NCI-H1105 (cell line): ENCODE measurements at places on chromosomes 13 and 19.

GRCh38 chr13:85590231-85590931 is 208.8 kb downstream of the SLITRK6 start:
- DNase-seq = no peak

DNA sequence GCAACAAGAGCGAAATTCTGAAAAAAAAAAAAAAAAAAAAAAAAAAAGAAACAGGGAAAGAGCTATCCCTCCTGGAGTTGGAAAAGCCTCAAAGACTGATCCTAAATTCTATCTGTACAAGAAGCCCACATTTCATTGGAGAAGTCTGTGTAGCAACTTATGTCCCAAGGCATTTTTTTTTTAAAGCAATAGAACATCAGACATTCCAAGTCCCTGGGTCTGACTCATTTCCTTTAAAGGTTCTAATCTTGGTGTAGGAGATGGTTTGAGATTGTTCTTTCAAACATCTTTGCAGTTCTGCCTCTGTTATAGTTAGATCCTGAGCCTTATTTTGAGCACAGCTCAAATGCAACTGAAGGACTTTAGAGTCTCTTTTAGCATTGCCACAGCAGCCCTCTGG is 706.5 kb upstream of the MIR17HG start:
- DNase-seq = no peak

DNA sequence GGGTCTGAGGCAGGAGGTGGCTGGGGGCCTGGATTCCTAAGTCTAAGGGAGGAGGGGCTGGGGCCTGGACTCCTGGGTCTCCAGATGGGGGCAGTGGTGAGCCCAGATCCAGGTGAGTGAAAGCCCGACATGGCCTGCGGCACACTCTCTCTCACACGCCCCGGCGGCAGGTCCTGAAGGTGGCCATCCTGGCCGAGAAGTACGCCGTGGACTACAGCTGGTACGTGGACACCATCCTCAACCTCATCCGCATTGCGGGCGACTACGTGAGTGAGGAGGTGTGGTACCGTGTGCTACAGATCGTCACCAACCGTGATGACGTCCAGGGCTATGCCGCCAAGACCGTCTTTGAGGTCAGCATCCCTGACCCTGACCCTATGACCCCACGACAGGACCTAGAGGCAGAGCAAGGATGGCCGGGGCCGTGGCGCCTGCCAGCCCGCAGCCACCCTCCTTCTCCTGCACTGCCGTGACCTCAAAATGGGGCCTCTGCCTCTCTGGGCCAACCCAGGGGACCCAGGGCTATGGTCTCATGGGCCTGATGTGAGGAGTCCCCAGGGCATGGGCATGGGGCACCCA is 13.2 kb downstream of the FUZ start:
- no peak for DNase-seq

- DNase-seq = no peak
These were observed 473.7 kb downstream of the EFNB2 start for GRCh38 chr13:106061781-106062180.

DNA sequence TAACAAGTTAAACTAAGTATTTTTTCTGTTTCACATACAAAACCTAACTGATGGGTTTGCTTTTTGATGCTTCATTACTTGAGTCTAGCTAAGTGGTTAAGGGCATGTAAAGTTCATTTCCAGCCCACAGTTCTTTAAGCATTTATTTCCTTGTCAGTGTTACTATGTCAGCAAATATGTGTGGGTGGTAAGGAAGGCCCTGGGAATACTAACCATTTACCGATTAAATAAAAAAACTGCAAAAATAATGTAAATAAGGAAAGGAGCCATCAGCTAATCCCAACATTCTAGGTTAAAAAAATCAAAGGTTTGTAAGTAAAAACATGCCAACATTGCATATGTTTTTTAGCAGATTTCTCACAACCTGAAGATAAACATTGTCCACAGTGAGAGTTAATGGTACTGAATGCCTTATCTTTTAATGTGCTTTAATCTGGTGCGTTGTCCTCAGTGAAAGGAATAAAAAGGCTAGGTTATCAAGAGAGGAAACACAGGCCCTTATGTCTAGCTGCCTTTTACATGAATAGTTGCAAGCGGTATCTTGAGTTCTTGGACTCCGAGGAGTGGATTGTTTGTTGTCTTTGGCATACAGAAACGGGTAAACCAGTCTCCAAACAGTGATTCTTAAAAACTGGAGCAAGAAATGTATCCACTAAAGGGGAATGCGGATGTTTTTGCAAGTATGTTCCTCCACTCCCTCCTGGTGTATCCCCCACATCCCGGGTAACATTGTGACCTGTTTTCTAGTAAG is 949.6 kb upstream of the SLC10A2 start:
- DNase-seq = no peak

DNA sequence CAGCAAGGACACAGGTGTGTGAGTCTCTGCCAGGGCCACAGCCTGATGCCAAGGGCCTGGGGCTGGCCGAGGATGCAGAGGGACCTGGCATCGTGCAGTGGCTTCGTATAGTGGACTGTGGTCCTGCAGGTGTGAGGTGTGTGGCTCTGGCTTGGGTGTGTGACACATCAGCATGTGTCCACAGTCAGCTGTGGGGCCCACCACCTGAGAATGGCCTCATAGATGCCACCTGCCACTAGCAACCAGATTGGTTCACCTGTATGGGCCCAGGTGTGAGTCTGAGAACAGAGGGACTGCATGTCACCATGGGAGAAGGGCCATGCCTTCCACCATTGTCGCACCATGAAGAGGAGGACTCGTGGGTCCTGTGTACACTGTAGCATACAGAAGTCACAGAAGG is 2.4 kb downstream of the PPP1R14A start:
- DNase-seq = no peak

- DNase-seq = no peak
These were observed 2.0 kb downstream of the MAST3 start for GRCh38 chr19:18099623-18099995.

DNA sequence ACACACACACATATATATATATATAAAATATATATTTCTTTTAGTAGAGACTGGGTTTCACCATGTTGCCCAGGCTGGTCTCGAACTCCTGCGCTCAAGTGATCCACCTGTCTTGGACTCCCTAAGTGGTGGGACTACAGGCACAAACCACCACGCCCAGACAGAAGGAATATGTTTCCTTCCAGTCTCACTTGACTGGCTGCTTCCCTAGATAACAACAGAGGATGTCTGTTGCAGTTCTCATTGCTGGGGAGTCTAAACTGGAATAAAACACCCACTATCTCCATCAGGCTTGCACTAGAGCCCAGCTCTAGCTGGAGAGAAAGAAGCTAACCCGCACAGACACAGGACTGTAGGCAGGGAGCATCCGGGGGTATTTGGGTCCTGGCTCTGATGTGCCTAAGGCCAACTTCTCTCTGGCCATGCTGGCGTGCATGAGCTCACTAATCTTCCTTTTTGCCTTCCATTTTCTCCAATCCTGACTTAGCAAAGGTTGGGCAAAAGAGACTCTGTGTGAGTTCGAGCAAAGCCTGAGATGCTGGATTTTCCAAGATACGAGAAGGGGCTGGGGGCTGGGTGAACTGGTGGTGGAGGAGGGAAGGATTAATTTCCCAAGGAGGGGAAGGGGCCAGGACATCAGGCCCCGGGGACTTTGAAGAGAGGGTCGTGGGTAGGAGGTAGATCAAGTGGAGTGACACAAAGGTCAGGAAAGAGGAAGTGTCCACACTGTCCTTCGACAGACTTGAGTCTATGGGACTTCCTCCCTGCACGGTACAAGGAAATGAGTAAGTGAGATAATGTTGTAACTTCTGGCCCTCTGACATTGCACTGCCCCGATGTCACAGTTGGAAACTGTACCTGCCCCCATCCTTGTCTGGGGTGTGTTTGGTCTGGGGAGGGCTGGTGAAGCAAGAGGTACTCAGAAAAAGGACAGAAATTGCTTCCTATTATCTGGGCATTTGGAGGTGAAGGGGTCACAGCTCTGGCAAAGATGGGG is 22.5 kb upstream of the ALOX5AP start:
- no peak for DNase-seq

- no peak for DNase-seq
These were observed 157.7 kb downstream of the KDM4B start for GRCh38 chr19:5126498-5127223.

DNA sequence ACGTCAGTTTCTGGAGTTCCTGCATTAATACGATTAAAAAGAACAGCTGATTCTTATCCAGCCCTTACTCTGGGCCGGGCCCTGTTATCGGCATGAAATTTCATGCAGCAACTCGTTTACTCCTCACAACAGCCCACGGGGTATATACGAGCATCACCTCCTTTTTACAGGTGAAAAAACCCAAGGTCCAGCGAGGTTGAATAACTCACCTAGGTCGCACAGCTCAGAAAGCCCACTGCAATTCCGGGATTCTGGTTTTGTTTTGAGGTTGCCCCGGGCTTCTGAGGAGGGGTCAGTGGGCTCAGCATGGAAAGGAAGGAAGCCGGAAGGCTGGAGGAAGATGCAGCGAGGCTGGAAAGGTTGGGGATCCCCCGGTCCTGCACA is 577 bp upstream of the ACP7 start:
- DNase-seq = no peak

GRCh38 chr13:93279982-93280381 is 53.4 kb downstream of the GPC6 start:
- DNase-seq = no peak

- no peak for DNase-seq
These were observed 109.5 kb downstream of the TBC1D4 start for GRCh38 chr13:75372517-75372916.

DNA sequence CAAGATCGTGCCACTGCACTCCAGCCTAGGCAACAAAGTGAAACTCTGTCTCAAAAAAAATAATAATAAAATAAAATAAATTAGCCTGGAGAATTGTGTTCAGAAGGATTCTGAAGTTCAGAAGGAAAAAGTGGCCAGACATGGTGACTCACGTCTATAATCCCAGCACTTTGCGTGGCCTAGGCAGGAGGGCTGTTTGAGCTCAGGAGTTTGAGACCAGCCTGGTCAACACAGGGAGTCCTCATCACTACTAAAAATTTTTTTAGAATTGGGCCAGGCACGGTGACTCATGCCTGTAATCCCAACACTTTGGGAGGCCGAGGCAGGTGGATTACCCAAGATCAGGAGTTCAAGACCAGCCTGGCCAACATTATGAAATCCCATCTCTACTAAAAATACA is 6.0 kb downstream of the RDH8 start:
- no peak for DNase-seq

DNA sequence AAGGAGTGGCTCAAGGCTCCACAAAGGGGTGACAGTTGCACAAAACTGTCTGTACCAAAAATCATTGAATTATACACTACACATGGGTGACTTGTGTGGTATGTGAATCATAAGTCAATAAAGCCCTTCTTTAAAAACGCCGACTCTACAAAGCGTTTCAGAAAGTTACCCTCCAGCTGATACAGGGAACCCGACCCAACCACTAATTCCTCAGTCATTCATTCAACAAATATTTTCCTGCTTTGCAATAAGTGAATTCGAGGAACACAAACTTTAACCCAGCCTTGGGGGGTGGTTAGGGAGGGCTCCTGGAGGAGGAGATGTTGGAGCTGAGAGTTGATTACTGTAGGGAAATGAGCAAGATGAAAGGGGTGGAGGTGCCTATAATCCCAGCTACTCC is 32.0 kb downstream of the LTBP4 start:
- no peak for DNase-seq

- no peak for DNase-seq
These were observed 44.3 kb downstream of the SHISA2 start for GRCh38 chr13:26007261-26008125.

DNA sequence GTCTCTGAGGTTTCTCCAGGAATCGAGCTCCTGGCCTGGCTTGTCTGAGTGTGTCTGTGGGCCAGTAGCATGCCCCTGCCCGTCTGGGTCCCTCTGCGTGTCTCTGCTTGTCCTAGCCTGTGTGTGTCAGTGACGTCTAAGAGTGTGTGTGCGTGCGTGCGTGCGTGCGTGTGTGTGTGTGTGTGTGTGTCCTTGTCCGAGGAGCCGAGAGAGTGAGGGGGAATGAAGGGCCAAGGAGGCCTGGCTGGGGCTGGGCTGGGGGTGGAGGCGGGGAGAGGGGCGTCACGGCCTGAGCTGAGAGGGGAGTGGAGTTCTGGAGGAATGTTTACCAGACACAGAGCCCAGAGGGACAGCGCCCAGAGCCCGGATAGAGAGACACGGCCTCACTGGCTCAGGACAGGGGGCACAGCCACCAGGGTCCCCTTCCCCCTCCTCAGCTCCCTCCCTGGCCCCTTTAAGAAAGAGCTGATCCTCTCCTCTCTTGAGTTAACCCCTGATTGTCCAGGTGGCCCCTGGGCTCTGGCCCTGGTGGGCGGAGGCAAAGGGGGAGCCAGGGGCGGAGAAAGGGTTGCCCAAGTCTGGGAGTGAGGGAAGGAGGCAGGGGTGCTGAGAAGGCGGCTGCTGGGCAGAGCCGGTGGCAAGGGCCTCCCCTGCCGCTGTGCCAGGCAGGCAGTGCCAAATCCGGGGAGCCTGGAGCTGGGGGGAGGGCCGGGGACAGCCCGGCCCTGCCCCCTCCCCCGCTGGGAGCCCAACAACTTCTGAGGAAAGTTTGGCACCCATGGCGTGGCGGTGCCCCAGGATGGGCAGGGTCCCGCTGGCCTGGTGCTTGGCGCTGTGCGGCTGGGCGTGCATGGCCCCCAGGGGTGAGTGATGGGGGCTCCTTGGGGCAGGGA is at the start of gene AXL:
TSS of gene AXL (plus strand) at position 609 of the 893 bp plus-strand sequence. CDS start at position 779, 170 bp downstream.
- no peak for DNase-seq

GRCh38 chr19:35643255-35644205 is 2.0 kb downstream of the ETV2 start:
- peak; percentile 88 for DNase-seq

GRCh38 chr19:35609851-35610353 is 2.6 kb upstream of the HAUS5 start:
- no peak for DNase-seq

GRCh38 chr13:46388308-46388707 is 1.3 kb upstream of the RUBCNL start:
- DNase-seq = no peak

GRCh38 chr13:98366010-98366409 is 188.9 kb upstream of the RNF113B start:
- DNase-seq = no peak

GRCh38 chr13:45696610-45697226 is 5.4 kb upstream of the CBY2 start:
- DNase-seq = no peak

GRCh38 chr19:57709616-57710015 is 612 bp upstream of the ZNF154 start:
- no peak for DNase-seq

DNA sequence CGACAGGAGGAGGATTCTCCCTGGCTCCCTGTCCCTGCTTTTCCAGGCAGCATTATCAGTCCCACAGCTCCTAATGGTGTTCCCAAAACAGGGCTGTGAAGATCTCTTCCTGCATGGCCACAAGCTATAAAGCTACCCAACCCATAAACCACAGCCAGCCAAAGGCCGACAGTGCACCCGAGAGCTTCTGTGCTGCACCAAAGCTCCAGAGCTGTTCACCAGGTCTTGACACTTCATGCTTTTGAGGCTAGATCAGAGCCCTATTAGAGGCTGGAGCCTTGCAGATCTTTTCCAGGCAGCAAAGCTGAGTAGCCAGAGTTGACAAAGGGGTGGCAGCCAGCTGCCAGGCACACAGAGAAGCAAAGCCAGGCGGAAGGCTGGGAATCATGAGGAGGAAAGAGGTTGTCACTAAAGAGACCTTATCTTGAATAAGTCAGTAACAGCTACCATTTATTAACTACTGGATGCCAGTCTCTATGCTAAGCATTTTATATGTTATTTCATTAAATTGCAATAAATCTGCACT is 180.4 kb downstream of the KATNAL1 start:
- DNase-seq = no peak
